ENCODE measurements at places on chromosomes 13 and 19.
A peak's percentile ranks its signal among the peaks of the same experiment; 100 is the strongest.

GRCh38 chr13:52931539-52932431 is 83.3 kb upstream of the PCDH8 start:
- no peak for DNase-seq

GRCh38 chr13:46983881-46984280 is 87.0 kb upstream of the HTR2A start:
- DNase-seq = no peak

GRCh38 chr19:39375929-39376328 is 15.0 kb downstream of the PAF1 start:
- no peak for DNase-seq

GRCh38 chr13:67742478-67742877 is 512.3 kb upstream of the PCDH9 start:
- DNase-seq = no peak

DNA sequence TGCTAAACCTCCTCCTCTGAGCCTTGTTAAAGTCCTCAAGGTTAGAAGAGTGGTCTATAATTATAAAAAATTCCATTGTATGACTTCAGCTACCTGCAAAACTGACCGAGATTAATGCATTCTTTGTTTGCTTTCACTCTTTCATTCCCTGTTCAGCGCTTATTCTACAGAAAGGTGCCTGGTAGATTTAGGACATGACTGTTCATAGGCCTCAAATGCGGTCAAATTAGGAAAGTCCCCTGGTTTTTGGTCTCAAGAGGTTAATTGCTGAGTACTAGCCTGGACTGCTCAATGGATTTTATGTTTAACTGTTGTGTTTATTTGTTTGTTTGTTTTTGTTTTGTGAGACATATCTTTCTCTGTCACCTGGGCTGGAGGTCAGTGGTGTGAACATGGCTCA is 35.4 kb downstream of the KL start:
- DNase-seq = no peak

DNA sequence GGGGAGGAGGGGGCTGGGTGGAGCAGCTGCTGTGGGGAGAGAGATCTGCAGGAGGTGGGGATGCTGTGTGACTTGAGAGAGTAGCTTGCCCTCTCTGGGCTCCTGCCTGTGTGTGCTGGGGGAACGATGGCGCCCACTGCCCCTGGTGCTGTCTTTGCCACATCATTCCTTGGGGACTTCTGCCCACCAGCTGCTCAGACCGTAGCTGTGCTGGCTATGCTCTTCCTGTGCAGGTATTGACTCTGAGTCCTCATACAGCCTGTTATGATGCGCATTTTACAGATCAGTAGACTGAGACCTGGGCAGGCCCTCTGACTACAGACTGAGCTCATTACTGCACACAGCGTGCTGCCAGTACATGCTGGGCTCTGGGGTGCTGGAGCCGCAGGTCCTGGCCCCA is 51.1 kb downstream of the DNM2 start:
- DNase-seq = no peak

DNA sequence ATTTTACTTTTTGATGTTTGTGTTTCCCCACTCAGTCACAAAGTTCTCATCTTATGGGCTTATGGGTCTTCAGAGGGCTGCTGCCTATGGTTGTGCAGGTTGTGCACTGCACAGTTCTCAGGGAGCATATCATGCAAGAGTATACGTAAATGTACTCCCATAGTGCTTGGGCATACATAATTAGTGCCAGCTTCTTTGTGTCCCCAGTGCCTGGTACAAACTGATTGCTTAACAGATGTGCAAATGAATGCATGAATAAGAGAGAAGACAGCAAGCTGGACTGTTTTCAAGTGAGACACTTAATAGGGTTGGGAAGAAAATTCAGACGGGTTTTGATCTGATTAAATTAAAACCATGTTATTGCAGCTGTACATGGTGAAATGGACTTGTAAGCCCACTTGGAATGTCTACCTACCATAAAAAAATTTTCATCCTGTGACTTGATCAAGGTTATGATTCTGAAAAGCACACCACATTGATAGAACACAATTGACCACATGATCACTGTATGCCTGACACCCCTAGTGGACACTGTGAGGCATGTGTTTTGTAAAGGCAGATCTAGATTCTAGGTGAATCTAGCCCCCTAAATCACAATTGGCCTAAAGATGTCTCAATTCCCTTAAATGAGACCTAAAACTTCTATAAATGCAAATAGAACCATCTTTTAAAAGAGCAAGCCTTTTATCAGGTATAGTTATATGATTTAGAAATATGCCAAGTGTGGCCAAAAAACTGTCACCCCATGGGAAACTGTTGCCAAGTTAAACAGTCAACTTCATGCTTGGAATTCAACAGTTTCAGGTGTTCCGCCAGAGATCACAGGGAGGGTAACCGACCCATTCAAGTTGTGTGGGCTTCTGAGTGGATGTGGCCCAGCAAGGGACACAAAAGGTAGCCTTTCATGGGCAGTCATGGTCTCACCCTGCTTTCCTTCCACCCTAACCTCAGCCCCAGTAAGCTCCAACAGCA is 27.9 kb downstream of the FAM124A start:
- DNase-seq = peak; percentile 16

DNA sequence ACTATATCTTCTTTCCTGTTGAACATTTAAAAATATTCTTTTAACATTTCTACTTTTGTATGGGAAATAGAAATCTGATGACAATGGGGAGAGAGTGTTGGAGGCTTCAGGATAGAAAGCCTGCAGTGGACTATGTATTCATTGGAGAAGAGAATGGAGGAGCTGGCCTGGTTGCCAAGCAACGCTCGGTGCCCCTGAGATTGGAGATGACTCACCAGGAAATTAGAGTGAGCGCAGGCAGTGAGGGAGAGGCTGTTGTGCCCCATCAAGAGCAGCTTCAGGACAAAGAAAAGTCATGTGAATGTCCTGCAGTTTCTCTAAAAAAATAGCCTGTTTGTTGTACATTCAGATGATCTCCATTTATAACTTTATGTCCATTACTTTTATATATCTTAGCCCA is 48.7 kb upstream of the ZNF835 start:
- DNase-seq = no peak

DNA sequence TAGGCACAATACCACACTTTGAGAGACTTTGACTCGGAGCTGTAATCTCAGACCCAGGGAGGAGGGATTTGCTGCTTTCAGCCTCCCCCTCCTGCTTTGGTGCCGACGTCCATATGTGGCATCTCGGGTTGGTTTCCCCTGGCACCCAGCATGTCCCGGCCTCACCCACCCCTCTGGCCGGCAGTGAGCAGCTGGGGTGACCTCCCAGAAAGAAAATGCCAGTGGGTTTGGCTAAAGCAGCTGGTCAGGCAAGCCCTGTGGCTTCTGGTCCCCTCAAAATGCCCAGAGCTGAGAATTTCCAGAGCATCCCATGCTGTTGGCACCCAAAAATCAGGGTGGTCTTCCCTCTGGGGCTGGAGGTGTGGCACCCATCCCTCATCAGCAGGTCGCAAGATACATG is 34.1 kb downstream of the INSR start:
- DNase-seq = no peak

- DNase-seq = no peak
Observed at GRCh38 chr13:109630271-109630670, 156.1 kb downstream of the IRS2 start.

DNA sequence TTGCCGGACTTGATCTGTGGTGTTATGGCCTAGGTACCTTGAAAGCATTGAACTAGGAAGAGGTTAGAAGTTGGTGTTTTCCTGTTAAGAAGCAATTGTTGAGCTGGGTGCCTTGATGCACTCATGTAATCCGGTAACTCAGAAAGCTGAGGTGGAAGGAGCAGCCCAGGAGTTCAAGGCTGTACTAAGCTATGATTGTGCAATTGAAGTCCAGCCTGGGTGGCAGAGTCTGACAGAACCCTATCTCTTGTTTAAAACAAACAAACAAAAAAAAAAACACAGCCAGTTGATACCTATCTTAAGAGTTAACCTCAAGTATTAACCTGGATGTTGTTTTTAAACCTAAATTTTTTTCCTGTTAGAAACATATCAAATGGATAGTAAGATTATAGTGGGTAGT is 19.3 kb downstream of the SAFB start:
- no peak for DNase-seq

DNA sequence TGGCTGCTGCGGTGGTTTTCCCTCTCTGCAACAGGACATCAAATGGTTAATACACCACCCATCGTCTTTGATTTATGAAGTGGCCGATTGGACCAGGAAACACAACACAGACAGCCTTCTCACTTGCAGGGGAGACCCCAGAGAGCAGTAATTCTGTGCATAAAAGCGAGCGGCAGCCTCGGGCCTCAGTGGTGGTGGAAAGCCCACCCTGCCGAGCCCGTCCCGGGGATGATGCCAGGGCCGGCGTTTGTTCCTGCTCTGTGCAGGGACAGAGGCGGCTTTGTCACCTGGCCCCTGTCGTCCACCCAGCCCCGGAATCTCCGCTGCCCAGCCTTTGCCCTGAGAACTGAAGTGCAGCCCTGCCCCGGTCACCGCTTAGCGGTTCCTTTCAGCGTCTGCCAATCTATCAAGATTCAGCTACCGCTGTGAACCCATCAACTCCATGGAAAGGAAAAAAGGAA is 184.4 kb downstream of the TSHZ3 start:
- peak; percentile 70 for DNase-seq

GRCh38 chr19:39993605-39994004 is 3.3 kb upstream of the ZNF546 start:
- DNase-seq = no peak

DNA sequence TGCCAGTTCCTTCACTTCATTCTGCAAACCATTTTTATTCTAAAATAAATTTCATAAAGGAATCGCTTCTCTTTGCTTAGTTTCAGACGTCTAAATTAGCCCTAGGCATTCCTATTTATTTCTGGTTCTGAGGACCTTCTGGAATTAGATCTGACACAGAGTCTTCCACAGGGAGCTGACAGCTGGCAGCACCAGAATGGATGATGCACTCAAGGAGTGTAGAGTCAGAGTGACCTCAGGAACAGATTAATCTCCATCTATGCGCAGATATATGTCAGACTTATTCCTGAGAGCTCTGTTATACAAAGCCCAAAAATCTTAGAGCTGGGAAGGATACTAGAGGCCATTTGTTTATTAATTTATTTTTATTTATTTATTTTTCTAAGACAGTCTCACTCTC is 450.8 kb downstream of the HS6ST3 start:
- no peak for DNase-seq

- no peak for DNase-seq
Observed at GRCh38 chr19:47779524-47780214, 1.2 kb downstream of the SELENOW start.

GRCh38 chr13:90416938-90417337 is 930.5 kb upstream of the MIR17HG start:
- DNase-seq = no peak

DNA sequence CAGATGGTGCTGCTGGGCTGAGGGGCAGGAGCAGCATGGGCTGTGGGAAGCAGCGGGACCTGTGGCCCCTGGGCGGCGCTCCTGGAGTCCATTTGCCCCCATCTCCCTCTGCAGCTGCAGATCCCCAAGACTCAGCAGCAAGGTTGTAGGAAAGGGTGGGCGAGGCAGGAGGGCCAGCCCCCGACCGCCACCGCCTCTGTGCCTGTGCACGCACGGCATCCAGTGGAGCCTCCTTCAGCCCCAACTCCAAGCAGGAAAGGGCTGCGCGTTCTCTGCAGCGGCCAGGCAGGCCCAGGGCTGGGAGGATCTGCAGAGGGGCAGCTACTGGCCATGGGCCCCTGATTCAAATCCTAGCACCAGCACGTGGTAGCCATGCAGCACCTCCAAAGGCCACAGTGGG is 20.8 kb downstream of the DPF1 start:
- DNase-seq = no peak

- DNase-seq = no peak
Observed at GRCh38 chr13:112574416-112574815, 13.5 kb downstream of the TUBGCP3 start.

DNA sequence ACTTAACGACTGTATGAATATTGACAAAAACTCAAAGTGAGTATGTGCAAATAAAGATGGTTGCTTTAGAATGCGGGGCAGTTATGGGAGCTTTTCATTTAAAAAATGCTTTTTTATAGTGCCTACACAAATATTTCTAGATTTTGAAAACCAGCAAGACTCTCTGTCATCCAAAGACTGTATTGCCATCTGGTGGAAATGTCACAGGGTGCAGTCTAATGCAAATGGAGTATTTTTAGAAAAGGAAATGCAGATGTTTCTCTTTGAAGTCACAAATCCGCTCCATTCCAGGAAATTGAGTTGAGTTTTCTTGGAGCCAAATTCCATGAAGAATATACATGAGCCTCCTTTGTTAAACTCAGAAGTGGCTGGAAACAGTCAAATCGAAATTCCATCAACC is 2.3 kb upstream of the C1QTNF9B start:
- DNase-seq = no peak

- DNase-seq = no peak
Observed at GRCh38 chr13:74132152-74132775, 1.9 kb downstream of the KLF12 start.

GRCh38 chr19:1220477-1220930 is 14.9 kb downstream of the STK11 start:
- DNase-seq = no peak

DNA sequence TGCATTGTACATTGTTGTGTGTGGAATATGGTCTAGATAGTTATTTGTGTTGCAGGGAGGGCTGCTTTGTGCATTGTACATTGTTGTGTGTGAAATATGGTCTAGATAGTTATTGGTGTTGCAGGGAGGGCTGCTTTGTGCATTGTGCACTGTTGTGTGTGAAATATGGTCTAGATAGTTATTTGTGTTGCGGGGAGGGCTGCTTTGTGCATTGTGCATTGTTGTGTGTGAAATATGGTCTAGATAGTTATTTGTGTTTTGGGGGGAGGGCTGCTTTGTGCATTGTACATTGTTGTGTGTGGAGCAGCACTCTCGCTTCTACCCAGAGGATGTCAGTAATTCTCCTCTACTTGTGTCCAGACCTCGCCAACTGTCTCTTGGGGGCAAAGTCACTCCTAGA is 36.3 kb upstream of the ZNF835 start:
- no peak for DNase-seq

DNA sequence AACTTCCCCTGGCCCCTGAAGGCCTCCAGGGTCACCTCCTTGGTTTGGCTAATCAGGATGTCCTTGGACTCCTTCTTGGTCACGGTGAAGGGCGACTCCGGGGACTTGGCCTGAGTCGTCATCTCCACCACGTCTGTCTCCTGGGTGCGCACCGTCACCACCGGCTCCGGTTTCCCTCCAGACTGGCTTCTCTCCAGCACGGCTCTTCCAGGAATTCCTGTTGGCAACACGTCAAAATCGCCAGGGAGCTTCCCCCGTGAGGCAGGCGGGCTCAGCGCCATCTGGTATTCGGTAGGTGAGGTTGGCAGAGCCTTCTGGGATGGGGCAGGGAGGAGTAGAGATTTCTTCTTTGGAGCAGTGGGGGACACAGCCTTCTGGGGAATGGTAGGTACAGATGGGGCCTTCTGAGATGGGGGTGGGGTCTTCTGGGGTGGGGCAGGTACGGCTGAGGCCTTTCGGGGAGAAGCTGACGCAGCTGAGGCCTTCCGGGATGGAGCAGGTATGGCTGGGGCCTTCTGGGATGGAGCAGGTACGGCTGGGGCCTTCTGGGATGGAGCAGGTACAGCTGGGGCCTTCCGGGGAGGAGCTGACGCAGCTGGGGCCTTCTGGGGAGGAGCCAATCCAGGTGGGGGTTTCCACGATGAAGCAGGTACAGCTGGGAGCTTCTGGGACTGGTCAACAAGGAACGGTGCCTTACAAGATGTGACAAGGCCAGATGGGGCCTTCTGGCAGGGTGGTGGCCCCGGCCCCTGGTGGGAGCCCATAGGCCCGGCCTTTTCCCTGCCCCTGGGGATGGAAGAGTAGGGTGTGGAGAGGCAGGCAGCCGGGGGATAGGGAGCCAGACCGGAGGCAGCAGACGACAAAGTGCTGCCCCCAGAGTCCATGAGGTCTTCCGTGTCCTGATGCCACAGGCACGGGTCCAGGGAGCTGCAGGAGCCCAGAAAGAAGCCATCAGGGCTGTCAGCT is 3.8 kb downstream of the GARIN5B start:
- no peak for DNase-seq

- no peak for DNase-seq
Observed at GRCh38 chr13:37596805-37597204, 1.8 kb downstream of the POSTN start.

Data from vagina (tissue), 2 donors.